ENCODE measurements at places on chromosomes 2 and 18.

- no peak for DNase-seq
These were observed 359.2 kb upstream of the ID2 start for GRCh38 chr2:8322634-8323033.

DNA sequence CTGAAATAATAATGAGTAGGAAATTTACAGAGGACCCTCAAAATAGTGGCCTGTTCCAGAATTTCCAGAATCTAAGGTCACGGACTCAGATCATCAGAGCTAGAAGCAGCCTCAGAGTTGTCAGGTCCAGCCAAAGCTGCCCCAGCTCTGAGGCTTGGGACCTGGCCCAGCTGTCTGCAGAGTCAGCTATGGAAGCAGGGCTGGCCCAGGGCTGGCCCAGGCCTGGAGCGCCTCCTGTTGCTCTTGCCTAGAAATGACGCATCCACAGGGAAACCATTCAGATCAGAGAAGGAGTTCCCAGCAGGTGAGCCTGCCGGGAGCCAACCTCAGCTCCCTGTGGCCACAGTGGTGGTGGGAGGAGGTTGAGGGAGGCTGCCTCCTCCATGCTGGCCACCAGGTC lies 106.7 kb upstream of the ARL4C start:
- DNase-seq, result no peak

DNA sequence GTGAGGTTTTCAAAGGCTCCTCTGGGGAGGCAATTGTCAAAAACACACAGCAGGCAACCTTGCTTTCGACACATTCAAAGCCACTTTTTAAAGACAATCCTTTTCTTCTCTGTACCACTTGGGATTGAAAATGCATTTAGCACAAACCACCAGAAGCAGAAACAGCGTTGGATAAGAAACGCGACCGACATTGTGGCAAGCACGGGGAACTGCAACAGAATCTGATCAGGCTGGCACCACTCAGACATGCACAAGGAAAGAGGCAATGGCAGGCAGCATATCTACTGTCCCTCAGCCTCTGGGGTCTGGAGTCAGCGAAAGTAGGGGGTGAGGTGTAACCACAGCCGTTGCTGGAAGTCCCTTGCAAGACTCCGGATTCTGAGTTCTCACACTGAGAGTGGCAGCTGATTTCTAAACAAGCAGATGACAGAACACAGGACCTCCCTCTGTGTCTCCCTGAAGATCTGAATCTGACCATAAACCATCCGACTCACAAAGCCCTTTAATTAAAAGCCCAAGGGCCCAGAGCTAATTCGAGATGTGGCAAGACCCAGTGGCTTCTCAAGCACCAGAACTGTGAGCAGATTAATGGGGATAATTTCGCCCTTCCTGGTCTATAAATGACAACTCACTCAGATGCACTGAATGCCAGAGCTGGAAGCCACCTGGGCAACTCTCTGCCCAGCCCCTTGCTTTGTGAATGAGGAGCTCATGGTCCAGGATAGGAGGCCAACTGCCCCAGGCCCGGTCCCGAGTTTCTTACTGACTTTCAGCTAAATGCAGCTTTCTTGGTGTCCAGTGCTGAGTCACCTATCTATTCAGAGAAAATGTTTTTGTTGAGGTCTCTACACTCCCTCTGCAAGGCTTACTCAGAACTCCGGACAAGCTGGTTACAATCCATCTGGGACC lies 29.6 kb downstream of the CYRIA start:
- DNase-seq, result no peak

DNA sequence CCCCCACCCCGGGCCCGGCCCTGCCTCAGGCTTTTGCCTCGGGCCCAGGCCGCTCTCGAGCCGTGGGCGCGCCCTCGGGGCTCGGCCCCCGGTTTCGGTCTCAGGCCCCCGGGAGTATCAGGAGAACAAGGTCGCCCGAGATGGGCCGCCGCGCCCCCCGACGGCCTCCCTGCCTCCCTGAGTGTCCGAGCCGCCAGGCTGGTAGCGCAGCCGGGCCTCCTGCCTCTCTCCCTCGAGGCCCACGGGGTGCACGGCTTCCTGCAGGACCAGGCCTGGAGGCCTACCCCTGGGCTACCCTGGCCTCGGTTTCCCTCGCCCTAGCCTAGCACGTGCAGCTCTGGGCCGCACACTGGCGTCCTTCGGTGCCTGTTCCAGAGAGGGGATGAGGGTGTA lies 8.4 kb downstream of the GBX2 start:
- DNase-seq, result no peak

- DNase-seq, result no peak
These were observed 329.1 kb downstream of the SETBP1 start for GRCh38 chr18:45009756-45010155.

GRCh38 chr18:46010676-46011075 lies 43.5 kb upstream of the EPG5 start:
- DNase-seq, result no peak

GRCh38 chr2:190533968-190534309 lies 583 bp downstream of the NEMP2 start:
- DNase-seq, result no peak

- DNase-seq, result no peak
These were observed 75.8 kb upstream of the WIPF1 start for GRCh38 chr2:174673440-174673839.

DNA sequence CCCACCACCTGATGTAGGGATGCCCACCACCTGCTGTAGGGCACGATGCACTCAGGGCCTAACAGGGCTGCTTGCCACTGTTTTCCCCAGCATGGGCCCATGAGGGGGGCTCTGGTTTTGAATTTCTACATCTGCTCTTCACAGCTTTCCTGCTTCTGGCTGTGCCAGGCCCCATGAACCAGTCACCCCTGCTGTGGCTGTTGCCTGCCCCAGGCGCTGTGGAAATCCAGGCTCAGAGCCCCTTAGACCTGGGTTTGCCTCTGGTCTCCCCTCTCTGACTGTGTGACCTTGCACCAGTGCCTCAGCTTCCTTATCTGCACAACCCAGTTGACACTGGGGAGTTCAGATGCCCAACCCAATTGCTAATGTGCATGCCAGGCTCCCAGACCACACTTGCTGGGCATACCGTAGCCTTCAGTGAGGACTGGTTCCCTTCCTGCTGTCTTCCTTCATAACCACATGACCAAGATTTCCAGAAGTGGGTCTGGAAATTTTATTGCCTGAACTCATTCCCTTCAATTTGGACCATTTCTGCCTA lies 6.0 kb upstream of the MLPH start:
- no peak for DNase-seq

DNA sequence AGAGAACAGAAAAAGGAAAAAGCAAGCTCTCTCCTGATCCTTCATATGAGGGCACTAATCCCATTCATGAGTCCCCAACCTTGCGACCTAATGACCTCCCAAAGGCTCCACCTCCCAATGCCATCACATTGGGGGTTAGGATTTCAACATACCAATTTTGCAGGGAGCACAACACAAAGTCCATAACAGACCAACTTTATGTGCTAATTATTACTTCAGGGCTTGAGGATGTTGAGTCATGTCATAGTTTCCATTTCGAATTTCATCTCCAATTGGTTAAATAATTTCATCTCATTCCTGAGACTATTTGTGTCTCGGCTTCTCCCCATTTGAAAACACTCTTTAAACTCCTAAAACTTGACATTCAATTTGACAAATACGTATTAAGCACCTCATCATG lies 69.9 kb upstream of the KLF7 start:
- DNase-seq, result no peak

- DNase-seq, result peak; percentile 27
These were observed 42.9 kb downstream of the STON1 start for GRCh38 chr2:48572816-48573215.

- DNase-seq, result no peak
These were observed 144.3 kb downstream of the CCDC102B start for GRCh38 chr18:68942230-68942629.

GRCh38 chr2:118846953-118847761 lies at the start of gene EN1:
TSS of gene EN1 (minus strand) at chr2:118847648. CDS start at chr2:118847167, 481 bp downstream.
- DNase-seq, result peak; percentile 23

DNA sequence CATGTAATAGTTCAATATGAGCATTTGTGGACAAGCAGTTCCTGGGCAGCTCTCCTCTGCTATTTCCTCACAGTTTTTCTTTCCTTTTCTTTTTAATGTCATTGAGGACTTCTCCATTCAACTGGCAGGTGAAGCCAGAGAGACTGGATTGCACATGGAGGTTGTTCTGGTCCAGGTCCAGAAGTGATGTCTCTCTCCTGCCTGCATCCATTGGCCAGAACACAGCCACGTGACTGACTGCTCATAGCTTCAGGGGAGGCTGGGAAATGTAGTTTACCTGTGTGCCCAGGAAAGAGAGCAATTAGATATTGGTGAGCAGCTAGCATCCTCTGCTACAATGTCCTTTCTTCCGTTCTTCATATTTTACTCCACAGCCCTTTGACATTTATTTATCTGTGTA lies 20.2 kb upstream of the ADAM23 start:
- DNase-seq, result peak; percentile 33

GRCh38 chr2:226561962-226562361 lies 237.7 kb downstream of the IRS1 start:
- no peak for DNase-seq

DNA sequence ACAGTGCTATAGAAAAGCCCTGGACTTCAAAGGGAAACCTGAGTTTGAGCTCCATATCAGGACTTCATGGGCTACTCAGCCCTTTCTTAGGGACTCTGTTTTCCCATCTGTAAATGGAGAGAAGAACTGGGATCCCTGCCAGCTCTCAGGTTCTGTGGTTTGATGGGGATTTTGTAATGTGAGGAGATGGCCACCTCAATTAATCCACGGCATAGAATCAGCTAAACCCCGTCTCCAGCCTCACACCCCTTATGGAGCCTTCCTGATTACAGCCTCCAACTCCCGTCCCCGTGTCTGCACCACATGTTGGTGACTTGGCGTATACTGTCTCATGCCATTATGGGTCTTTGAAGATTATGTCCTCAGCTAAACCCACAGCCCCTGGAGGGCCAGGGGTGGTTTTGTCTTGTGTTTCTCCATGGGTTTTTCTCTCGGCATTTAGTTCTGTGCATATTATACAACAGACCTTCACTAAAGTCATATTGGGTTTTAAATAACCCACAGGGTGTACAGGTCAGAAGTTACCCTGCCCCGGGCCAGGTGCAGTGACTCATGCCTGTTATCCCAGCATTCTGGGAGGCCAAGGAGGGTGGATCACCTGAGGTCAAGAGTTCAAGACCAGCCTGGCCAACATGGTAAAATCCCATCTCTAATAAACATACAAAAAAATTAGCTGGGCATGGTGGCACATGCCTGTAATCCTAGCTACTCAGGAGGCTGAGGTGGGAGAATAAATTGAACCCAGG lies 63.8 kb upstream of the PPP1CB start:
- DNase-seq, result no peak

DNA sequence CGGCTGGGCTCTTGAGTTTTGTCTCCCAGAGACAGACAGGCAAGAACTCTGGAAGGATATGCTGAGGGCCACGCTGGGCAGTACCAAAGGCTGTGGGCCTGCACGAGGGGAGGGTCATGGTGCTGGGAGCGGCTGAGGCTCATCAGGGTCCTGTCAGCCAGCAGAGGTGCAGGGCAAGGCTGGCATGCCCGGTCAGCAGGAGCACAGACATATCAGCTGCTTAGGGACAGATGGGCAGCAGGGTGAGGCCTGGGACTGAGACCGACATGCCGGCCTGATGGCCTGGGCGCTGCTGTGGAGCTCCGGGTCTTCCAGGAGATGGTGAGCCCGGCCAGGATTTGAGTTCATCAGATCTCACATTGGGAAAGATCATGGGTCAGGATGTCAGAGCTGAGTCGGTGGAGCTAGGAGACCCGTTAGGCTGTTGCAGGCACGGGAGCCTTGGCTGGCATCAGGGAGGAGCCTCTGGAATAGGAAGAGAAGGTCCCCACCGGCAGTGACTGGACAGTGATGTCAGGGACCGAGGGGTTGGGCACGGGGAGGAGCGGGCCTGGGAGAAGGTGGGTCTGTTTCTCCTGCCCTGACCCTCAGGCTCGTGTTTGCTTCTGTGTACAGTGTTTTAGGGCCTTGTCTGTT lies 18.8 kb downstream of the CNDP2 start:
- no peak for DNase-seq

DNA sequence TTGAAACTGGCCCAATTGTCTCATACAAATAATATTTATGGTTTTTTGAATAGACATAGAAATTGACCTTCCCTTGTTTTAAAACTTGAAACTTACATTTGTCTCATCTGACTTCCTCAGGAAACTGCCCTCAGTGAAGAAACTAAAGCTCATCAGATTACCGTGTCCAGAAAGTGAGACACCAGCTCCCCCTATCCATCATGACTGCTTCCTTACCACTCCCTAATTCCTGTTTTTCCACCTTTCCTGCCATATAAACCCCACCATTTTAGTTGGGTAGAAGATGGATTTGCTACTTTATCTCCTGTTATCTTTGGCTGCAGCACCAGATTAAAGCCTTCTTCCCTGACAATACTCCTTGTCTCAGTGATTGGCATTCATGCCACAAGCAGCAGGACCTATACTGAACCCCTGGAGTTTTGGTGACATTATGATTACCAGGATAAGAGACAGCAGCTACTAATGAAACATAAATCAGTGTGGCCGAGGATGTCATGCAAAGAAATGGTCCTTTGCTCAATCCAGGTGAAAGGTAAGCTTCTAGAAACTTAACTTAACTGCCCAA lies 1627.6 kb upstream of the ZEB2 start:
- DNase-seq, result no peak
